ENCODE measurements at places on chromosomes 13 and 19.

DNA sequence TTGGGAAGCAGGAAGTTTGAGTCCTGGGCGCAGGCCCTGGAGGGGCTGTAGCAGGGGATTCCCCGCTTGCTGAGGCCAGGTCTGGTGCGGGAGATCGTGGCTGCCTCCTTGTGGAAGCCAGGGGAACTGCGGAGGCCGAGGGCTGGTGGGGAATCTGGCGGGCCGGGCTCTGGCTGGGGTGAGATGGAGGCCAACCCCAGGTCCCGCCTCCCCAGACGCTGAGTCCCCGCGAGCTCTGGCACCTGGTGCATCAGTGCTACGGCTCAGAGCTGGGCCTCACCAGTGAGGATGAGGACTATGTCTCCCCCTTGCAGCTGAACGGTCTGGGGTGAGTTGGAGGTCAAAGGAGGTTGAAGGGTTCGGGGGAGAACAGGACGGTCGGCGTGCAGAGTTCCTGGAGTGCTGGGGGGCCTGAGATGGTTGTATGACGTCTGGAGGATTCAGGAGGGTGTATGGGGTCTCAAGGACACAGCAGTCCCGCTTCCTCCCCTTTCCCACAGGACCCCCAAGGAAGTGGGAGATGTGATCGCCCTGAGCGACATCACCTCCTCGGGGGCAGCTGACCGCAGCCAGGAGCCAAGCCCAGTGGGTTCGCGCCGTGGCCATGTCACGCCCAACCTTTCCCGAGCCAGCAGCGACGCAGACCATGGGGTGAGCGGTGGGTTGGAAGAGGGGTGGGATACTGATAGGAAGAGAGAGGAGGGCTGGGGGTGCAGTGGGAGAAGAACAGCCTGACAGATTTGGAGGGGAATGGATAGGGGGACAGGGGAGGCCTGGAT lies 13.1 kb downstream of the GRAMD1A start:
- DNase-seq = peak; percentile 75

DNA sequence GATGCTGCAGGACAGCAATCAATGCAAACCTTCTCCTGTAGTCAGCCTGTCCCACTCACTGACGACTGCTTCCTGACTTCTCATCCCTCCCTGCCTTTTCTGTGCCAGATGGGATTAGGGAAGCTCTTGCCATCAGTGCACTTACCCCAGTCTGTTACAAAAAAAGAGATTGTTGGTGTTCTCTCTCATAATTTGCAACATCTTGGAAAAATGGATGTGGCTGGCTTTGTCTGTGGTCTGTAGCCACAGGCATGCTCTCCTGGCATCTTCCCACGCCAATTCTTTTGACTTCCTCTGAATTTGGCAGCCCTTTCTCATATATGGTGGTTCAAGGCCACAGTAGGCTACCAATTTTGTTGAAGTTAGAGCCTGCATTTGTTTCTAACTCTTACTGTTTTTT lies 11.6 kb upstream of the HTR2A start:
- DNase-seq = no peak

GRCh38 chr19:29629836-29630534 lies 23.9 kb downstream of the POP4 start:
- DNase-seq = no peak

GRCh38 chr19:45450012-45450333 lies 17.8 kb upstream of the FOSB start:
- no peak for DNase-seq

DNA sequence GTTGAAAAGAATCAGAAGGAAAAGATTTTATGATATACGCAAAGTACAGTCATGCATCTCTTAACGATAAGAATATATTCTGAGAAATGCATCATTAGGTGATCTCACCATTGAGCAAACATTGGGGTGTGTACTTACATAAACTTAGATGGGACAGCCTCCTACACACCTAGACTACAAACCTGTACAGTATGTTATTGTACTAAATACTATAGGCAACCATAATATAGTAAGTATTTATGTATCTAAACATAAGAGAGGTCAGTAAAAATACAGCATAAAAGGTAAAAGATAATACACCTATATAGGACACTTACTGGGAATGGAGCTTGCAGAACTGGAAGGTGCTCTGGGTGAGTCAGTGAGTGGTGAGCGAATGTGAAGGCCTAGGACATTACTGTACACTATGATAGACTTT lies 254.6 kb downstream of the SPRY2 start:
- no peak for DNase-seq

- peak; percentile 83 for DNase-seq
These were observed at the start of gene SLC25A15 for GRCh38 chr13:40789275-40790153. Gene SLC25A15, plus strand, starts transcription at chr13:40789611. Its CDS starts 3,616 bp downstream, at chr13:40793227.

GRCh38 chr13:44805585-44805984 lies 183.7 kb downstream of the NUFIP1 start:
- no peak for DNase-seq

DNA sequence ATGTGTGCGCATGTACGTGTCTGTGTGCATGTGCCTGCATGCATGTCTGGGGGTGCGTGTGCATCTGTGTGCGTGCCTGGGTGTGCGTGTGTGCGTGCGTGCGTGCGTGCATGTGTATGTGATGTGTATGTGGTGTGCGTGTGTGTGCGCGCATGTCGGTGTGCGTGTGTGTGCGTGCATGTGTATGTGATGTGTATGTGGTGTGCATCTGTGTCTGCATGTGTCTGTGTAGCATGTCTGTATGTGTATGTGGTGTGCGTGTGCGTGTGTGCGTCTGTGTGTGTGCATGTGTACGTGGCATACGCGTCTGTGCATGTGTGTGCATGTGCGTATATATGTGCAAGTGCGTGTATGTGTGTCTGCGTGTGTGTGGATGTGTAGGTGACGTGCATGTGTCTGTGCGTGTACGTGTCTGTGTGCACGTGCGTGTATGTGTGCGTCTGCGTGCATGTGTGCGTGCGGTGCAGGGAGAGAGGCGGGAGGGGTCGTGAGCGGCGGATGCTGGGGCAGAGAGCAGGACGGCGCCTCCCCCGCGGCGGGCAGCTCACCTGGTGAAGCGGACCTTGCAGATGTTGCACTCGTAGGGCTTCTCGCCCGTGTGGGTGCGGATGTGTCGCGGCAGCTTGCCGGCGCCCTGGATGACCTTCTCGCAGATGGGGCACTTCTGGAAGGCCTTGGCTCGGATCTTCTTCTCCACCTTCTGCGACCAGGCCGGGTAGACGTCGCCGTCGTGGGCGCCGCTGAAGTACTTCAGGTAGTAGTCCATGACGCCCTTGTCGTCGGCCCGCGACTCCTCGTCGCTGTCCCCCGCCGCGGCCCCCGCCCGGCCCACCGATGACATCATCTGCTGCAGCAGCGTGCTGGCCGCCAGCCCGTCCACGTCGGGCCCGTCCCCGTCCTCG lies 13.0 kb downstream of the ZBTB7A start:
- DNase-seq = no peak

DNA sequence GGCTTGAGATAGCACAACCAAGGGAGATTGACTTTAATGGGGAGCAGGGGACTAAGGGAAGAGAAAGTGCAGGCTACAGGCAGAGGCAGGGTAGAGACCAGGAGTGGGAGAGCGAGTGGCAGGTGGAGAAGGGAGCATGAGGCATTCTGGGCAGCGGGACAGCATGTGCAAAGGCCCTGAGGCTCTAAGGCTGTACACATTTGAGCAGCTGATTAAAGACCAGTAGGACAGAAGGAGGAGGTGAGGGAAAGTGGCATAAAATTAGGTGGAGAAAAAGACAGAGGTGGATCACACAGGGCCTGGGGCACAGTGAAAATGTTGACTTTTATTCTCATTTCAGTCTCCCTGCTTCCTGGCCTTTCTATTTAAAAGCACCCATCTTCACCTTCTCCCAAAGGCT lies 74.4 kb downstream of the ALOX5AP start:
- no peak for DNase-seq

GRCh38 chr13:112859817-112860190 lies 109.2 kb upstream of the MCF2L start:
- DNase-seq = no peak

DNA sequence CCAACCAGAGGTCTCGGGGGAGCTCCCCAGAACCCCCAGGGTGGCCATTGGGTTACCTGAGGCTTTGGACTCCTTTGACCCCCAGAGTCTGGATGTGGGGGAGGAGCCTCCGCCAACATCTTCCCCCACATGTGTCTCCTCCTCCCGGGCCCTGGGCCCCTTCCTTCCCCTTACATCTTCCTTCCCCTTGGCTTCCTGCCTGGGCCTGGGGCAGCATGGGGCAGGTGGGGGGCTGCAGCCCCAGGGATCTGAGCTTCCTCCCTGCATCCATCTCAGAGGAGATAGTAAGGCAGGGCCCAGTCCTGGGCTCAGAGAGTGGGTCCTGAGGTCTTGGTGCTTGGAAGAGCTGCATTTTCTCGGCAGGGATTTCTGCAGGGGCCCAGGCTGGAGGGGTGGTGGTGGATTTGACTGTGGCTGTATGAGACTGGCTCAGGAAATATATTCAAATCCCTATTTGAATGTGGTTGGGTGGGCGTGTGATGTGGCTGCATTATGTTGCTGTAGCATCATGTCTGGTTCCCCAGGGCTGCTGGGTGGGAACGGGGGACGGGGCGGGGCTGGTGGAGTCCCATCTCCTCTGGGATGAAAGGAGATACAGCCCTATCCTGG lies 919 bp downstream of the VAV1 start:
- no peak for DNase-seq

DNA sequence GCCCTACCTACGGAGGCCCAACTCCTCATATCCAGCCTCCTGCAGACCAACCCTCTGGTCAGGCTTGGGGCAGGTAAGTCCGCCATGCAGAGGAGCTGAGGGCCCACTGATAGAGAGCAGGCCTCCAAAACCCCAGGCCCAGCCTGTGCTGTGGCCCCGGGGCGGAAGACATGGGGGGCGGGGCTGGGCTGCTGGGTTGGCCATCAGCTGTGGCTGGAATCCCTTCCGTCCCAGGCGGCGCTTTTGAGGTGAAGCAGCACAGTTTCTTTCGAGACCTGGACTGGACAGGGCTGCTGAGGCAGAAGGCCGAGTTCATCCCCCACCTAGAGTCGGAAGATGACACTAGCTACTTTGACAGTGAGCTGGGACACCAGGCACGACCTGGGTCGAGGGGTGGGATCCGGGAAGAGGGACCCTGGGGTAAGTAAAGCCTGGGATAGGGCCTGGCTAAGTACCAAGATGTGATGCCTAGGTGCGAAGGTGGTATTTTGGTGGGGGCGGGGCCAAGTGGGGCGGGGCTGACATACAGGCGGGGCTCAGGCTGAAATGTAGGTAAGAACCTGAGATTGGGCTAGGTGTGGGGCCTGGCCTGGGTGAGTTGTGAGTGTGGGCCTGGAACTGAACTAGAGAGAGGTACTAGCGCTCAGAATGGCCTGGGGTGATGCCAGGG lies 15.4 kb downstream of the DNASE2 start:
- DNase-seq = no peak

- DNase-seq = no peak
These were observed 2.0 kb downstream of the FBL start for GRCh38 chr19:39843919-39844793.

- no peak for DNase-seq
These were observed 18.8 kb downstream of the TMEM143 start for GRCh38 chr19:48344892-48345291.

DNA sequence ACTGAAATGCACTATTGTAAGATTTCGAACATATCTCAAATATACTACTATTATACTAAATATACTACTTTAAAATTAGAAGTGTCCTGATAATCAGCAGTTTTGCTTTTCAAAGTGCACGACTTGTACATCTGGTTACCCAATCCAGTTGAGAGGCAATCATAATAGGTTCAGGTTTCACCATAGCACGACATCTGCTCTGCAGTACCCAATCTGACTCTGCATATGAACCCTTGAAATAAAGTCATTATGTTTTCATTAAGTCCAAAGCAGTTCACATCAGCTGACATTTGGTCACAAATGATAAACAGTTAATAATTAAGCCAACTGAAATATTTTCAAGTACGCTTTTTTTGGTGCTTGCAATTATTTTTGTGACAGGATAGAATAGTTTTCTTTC lies 90.6 kb downstream of the PCDH9 start:
- DNase-seq = no peak

DNA sequence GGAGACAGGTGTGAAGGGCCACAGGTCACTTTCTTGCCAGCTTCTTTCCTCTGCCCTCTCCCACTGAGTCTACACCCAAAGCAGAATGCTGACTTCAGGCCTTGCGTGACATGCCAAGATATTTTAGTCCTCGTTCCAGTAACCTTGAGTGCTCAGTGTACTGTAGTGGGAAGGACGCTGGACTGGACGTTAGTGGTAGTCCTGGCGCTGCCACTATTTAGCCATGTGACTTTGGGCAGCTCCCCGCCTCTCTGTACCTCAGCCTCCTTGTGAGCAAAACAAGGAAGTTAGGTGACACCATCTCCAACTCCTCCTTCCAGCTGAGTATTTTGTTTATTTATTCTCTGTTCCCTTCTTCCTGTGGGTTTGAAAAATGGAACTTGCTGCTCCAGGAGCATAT lies 86.1 kb downstream of the FRY start:
- peak; percentile 15 for DNase-seq

- DNase-seq = no peak
These were observed 36.6 kb downstream of the SERTM1 start for GRCh38 chr13:36710396-36710795.

DNA sequence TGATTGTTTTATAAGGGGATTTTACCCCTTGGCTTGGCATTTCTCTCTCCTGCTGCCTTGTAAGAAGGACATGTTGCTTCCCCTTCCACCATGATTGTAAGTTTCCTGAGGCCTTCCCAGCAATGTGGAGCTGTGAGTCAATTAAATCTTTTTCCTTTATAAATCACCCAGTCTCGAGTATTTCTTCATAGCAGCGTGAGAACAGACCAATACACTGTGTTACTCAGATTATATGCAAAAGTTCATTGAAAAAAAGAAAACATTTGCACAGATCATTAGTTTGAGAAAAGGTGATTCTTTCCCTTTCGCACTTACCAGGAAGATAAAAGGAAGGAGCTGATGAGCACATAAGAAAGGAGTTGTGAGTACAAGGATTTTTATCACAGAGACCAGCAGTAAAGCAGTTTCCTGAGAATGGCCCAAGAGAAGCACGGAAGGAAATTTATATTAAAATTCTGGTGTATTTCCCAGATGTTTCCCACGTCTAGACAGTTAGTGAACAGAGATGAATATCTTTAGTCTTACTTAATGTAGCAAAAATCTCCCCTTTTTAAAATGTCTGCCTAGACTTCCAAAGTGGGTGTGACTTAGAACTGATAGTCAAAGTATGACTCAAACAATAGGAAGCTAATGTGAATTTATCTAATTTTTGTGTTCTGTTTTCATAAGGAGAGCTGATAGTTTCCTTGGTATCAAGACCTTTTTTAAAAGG lies 431.8 kb upstream of the SGCG start:
- no peak for DNase-seq
